ENCODE measurements at places on chromosomes 16 and 17.

DNA sequence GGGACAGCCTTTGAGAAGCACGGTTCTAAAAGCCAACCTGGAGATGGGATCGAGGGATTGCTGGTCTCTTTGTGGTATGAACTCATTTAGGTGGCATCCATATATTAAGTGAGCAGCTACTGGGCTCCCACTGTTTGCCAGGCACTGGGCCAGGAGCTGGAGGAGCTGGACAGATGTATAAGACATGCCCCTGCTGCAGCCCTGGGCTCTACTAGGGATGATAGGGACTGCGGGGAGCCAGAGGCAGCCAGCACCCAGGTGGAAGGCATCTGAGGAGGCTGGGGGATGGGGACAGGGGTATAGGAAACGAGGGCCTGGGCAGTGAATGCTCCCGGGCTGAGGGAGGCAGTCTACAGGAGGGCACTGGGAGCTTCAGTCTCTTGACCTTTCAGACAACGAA is 53.0 kb upstream of the MEAK7 start:
- DNase-seq, result no peak

- DNase-seq, result no peak
These were observed 56.0 kb downstream of the SHISA6 start for GRCh38 chr17:11296994-11297393.

- no peak for DNase-seq
These were observed 4.5 kb upstream of the MRPL38 start for GRCh38 chr17:75909051-75909811.

GRCh38 chr16:88349903-88350900 is 32.6 kb upstream of the ZNF469 start:
- DNase-seq, result no peak

- no peak for DNase-seq
These were observed 8.4 kb downstream of the ZDHHC1 start for GRCh38 chr16:67407788-67408452.

GRCh38 chr16:79318143-79318899 is 282.2 kb downstream of the MAF start:
- DNase-seq, result no peak

GRCh38 chr16:52068447-52069074 is 478.4 kb downstream of the TOX3 start:
- DNase-seq, result no peak

GRCh38 chr17:70190959-70191805 is 21.9 kb downstream of the KCNJ2 start:
- no peak for DNase-seq

GRCh38 chr17:35612924-35613521 is 25.9 kb downstream of the AP2B1 start:
- DNase-seq, result no peak

DNA sequence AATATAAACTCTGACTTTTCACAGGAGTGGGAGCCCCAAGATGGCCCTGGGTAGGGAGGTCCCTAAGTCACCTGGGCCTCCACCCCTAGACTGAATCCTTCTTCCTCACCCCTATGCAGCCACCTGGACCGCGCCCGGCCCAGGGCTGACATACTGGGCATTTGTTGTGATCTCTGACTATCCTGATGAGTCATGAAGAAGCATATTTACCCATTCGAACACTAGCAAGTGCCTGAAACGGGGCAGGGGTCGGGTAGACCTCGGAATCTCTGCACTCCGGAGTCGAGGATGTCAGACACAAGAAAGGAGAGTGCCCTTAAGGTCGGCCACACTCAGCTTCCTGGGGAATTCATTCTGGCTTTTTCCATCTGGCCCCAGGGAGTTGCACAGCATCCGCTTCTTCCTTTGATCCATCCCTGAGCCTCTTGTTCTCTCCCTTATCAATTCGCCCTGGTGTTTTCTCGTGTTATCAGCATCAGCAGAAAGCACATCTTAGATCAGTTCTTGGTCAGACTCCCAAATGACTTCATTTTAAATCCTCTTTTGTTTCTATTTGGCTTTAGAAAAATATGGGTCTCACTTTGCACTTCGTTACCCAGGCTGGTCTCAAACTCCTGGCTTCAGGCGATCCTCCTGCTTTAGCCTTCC is 10.4 kb downstream of the METTL22 start:
- DNase-seq, result no peak

GRCh38 chr16:89020925-89021595 is 44.1 kb upstream of the CBFA2T3 start:
- no peak for DNase-seq

DNA sequence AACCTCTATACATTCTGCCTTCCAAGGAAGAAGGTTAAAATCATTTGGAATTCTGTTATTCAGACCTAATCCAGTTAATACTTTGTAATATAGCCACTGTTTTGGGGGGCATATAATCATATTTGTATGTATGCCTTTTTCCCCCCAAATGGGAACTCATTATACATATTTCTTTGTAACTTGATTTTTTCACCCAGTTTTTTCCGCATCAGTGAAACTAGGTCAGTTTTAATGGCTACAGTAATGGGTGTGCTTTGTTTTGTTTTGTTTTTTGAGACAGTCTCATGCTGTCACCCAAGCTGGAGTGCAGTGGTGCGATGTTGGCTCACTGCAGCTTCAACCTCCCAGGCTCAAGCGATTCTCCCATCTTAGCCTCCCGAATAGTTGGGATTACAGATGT is 54.9 kb downstream of the WWP2 start:
- DNase-seq, result no peak

- no peak for DNase-seq
These were observed 33.3 kb upstream of the SMPD3 start for GRCh38 chr16:68481636-68482035.

DNA sequence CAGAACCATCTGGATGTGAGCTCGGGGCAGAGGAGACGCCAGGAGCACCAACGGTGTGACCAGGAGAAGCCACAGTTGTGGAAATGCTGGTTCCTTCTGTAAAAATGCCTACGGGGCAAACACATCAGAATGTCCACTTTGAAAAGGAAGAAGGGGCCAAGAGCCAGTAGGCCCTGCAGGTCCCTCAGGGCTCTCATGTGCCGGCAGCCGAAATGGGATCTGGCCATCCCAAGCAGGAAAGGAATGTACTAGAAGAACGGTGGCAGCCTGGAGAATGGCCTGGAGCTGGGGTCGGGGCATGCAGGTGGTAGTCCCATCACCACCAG is 162.1 kb upstream of the PLCG2 start:
- no peak for DNase-seq

GRCh38 chr16:58670177-58670576 is 14.4 kb downstream of the SLC38A7 start:
- no peak for DNase-seq

DNA sequence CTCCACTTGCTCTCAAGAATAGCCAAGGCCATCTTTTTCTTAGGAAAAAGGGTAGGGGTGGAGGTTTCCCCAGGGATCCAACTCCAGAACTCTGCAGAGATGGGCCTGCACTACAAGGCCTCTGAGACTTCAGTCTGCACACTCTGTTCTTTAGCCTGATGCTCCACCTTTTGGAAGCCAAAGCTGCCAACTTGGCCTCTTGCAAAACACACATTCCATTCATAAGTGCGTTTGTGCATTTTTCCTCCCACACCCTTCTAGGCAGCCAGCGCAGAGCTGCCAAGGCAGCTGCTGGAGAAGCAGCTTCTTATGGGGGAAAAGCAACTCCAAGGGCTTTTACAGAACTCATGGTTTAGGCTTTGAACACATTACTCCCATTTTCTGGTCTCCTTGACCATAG is 45.3 kb downstream of the REXO5 start:
- no peak for DNase-seq

DNA sequence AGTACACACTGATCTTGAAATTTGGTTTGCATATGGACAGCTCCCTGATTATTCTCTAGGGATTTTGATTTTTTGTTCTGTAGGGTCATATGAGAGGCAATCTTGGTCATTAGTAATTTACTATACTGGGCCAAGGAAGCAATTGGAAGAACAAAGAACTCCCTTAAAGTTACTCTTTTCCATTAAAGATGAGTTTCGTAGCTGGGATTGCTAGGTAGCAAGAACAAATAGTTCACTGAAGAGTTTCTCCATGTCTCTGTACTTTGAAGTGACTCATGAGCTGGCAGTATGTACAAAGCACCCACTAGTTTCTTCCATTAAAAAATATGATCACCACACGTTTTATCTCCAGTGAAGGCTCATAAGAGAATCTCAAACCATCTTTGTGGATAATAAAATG is 6.2 kb upstream of the BCAS3 start:
- no peak for DNase-seq

DNA sequence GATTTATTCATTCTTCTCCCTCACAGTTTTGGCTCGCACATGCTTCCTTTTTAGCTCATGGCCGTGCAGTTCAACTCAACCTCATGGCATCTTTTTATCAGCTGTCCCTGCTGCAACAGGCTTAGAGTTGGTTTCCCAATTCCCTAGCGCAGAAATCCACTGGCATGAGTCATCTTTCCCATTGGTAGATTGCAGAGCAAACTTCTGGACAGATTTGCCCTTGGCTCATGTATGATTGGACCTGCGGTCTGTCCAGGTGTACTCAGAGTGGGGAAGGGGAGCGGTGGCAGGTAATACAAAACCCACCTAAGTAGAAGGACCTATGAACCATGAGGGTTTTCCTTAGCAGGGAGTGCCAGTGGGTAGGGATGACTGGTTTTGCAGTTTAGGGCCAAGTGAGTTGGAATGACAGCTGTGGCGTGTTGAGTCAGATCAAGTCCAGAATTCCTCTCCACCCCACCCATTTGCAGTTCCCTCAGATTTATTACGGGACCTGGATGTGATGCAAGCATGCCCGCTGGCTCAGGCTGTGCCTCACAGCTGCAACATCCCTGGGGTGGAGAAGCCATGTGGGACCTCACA is 584.7 kb downstream of the WWOX start:
- no peak for DNase-seq

- no peak for DNase-seq
These were observed 937.7 kb upstream of the SOX9 start for GRCh38 chr17:71183066-71183660.

- DNase-seq, result no peak
These were observed 572 bp downstream of the KSR1 start for GRCh38 chr17:27456681-27457359.
